ENCODE measurements at places on chromosomes 5 and 9. TPM values are rescaled to one million over a fixed set of nuclear protein-coding genes. Genes with fewer than 3 reads are reported as not detected.

- no peak for DNase-seq
Observed at GRCh38 chr5:138622051-138622450, 46.9 kb upstream of the HSPA9 start.

GRCh38 chr5:58961631-58962280 lies 378.9 kb downstream of the RAB3C start:
- no peak for DNase-seq

Gene PDE8B
- total RNA-seq: 54.4 TPM

Gene F2RL1
- total RNA-seq: 0.24 TPM

DNA sequence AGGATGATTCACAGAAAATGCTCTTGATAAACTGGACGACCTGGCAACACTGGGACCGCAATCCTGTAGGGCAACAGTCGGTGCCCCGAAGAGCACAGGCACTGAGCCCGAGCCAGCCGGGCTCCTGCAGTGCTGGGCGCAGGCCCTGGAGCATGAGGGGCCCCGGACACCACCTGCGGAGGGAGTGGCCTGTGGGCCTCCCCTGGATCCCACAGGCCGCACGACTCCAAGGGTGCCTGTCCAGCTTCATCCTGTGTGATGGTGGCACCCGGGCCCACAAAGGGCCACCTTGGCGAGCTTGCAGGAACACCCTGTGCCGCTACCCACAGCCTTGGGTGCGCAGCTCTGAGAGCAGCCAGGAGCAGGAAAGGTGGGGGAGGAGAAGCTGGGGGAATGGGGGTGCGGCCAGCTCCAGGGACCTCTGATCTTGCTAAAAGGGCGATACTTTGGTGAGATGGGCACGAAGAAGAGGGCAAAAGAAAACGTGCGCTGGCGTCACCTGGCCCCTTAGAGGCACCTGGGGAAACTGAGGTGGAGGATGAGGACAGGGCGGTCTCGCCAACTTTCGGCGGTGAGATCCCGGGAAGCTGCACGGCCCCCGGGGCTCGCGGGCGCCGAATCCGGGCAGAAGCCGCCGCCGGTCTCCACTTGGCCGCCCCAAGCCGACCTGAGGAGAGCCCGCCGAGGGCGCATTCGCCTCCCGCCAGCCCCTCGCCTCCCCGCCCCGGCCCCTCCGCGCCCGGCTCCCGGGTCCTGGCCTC lies 722 bp downstream of the TBC1D9B start:
- DNase-seq: no peak

DNA sequence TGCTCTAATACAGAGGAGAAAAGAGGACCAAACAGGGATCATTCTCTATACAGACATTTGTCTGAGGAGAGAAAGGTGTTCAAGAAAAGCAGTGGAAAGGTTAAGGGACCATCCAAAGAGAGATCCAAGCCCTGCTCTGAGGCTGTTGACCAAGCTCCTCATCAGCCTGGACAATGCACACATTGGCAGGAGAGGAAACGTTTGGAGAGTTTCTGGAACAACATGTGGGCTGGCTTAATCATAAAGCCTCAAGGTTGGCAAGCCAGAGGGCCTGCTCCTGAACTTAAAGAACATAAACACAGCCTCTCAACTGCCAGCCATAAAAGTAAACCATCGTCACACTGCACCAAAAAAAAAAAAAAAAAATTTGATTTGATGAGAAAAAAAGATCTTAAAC lies 184.4 kb upstream of the SLC12A2 start:
- no peak for DNase-seq

GRCh38 chr5:38938424-38938823 lies 92.6 kb downstream of the OSMR start:
- no peak for DNase-seq
